Spinal cord (tissue), 10 donors: ENCODE measurements at places on chromosomes 7 and 10. TPM values are rescaled to one million over a fixed set of nuclear protein-coding genes. Genes with fewer than 3 reads are reported as not detected.

GPR15LG gene
- not detected for total RNA-seq

MOGAT3 gene
- not detected for total RNA-seq

PON3 gene
- total RNA-seq: 4.0 TPM

MOSPD3 gene
- 8.9 TPM for total RNA-seq

CFAP43 gene
- 15.0 TPM for total RNA-seq

LDB3 gene
- 1.7 TPM for total RNA-seq

TEX47 gene
- total RNA-seq: not detected

OTUD1 gene
- 7.5 TPM for total RNA-seq

NKX1-2 gene
- 0.79 TPM for total RNA-seq

PTER gene
- total RNA-seq: 4.4 TPM

ANKRD22 gene
- total RNA-seq: 0.59 TPM

- H3K4me1 ChIP-seq: peaks cover 25% of the 10 kb centered on the region
- DNase-seq: no peak
- H3K36me3 ChIP-seq: no peaks in the 10 kb centered on the region
- no peaks in the 10 kb centered on the region for H3K27me3 ChIP-seq
- no peak overlapping the region for H3K4me3 ChIP-seq
- H3K27ac ChIP-seq: no peak overlapping the region
These were observed 164.6 kb upstream of the ZMIZ1 start for GRCh38 chr10:78904196-78904595.

- no peak overlapping the region for H3K27ac ChIP-seq
- no peaks in the 10 kb centered on the region for H3K36me3 ChIP-seq
- peaks cover 3% of the 10 kb centered on the region for H3K4me1 ChIP-seq
- no peak overlapping the region for H3K4me3 ChIP-seq
These were observed 134.7 kb downstream of the ARL5B start for GRCh38 chr10:18793951-18794350.

- H3K27ac ChIP-seq: no peak overlapping the region
- no peak overlapping the region for H3K4me3 ChIP-seq
- H3K4me1 ChIP-seq: no peaks in the 10 kb centered on the region
- DNase-seq: no peak
These were observed 287.5 kb upstream of the NPVF start for GRCh38 chr7:25515633-25516275.

- no peaks in the 10 kb centered on the region for H3K36me3 ChIP-seq
- no peak for DNase-seq
- H3K27me3 ChIP-seq: no peaks in the 10 kb centered on the region
- no peak overlapping the region for H3K27ac ChIP-seq
- H3K4me1 ChIP-seq: peaks cover 4% of the 10 kb centered on the region
These were observed 395.9 kb downstream of the GRM8 start for GRCh38 chr7:126856691-126857291.

DNA sequence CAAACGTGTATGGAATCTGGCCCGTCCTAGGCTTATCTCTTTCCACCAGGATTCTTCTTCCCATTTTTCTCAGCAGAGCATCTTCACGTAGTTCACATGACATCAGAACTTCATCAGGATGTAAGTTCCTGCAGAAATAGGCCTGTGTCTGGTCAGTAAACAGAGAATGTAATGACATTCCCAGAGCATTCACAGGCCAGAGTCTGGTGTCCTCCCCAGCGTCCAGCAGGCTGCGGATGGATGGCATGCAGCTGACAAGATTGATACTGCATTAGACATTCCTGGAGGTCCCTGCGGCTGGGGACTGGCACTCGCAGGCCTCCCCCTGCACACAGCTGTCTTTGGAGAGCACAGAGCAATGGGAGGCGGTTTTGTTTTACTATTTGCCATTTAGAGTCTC, 28.7 kb downstream of the MGMT start:
- no peak for DNase-seq
- peaks cover 4% of the 10 kb centered on the region for H3K4me1 ChIP-seq
- no peaks in the 10 kb centered on the region for H3K36me3 ChIP-seq
- H3K27ac ChIP-seq: no peak overlapping the region
- no peak overlapping the region for H3K4me3 ChIP-seq

DNA sequence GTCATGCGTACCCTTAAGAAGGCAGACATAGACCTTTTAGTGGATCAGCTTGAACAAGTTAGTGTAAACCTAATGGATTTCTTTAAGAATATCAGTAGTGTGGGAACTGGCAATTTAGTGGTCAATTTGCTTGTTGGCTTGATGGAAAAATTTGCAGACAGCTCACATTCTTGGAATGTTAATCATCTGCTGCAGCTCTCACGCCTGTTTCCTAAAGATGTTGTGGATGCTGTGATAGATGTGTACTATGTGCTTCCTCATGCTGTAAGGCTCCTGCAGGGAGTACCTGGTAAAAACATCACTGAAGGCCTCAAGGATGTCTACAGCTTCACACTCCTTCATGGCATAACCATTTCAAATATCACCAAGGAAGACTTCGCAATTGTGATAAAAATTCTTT, 103.4 kb downstream of the ABCA13 start:
- no peak for DNase-seq
- no peaks in the 10 kb centered on the region for H3K4me1 ChIP-seq
- H3K36me3 ChIP-seq: no peaks in the 10 kb centered on the region

GRCh38 chr10:97058521-97058920, 127.2 kb downstream of the SLIT1 start:
- H3K27me3 ChIP-seq: no peaks in the 10 kb centered on the region
- H3K4me1 ChIP-seq: peaks cover 37% of the 10 kb centered on the region
- no peak overlapping the region for H3K27ac ChIP-seq
- no peak overlapping the region for H3K4me3 ChIP-seq

- DNase-seq: no peak
- no peak overlapping the region for H3K4me3 ChIP-seq
- H3K4me1 ChIP-seq: peaks cover 24% of the 10 kb centered on the region
- H3K27me3 ChIP-seq: peaks cover 79% of the 10 kb centered on the region
- H3K27ac ChIP-seq: no peak overlapping the region
These were observed 7.3 kb downstream of the PITX3 start for GRCh38 chr10:102233997-102234396.

DNA sequence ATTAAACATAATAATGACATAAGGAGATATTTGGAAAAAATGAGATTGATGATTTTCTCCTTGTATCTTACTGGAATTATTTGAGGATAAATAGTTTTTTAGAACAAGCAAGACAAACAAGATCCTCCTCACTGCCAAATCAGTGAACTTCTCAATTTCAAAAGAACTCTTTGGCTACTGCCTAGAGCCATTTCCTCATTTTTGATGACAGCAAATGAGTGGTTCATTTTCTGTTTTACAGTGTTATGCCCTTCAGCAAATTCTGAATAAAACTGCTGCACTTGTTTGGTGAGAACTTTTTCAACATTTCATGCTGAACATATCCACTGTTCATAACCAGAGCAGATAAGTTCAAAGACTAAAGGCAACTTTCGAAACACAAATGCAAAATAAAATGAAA, 42.5 kb upstream of the AHR start:
- H3K27me3 ChIP-seq: no peaks in the 10 kb centered on the region
- no peak for DNase-seq
- H3K27ac ChIP-seq: no peak overlapping the region
- no peak overlapping the region for H3K4me3 ChIP-seq

DNA sequence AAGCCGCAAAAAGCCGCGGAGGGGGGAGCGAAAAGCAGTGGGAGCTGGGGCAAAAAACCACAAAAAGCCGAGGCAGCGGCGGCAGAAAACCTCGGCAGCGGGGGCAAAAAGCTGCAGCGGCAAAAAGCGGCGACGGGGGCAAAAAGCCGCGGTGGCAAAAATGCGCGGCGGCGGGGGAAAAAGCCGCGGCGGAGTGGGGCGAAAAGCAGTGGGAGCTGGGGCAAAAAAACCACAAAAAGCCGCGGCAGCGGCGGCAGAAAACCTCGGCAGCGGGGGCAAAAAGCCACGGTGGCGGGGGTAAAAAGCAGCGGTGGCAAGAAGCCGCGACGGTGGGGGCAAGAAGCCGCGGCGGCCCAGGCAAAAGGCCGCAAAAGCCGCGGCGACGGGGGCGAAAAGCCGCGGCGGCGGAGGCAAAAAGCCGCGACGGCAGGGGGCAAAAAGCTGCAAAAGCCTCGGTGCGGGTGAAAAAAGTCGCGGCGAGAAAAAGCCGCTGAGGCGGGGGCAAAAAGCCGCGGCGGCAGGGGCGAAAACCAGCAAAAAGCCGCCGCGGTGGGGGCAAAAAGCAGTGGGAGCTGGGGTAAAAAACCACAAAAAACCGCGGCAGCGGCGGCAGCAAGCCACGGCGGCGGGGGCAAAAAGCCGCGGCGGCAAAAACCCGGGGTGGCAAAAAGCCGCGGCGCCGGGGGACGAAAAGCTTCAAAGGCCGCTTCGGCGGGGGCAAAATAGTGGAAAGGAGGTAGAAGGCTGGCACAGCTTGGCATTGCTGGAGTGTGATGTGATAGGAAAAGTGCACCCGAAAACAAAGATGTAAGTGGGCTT, 135.9 kb downstream of the ZNF92 start:
- peaks cover 9% of the 10 kb centered on the region for H3K27me3 ChIP-seq
- DNase-seq: peak; percentile 26
- H3K4me3 ChIP-seq: peak overlapping the region; percentile 44
- H3K27ac ChIP-seq: no peak overlapping the region

DNA sequence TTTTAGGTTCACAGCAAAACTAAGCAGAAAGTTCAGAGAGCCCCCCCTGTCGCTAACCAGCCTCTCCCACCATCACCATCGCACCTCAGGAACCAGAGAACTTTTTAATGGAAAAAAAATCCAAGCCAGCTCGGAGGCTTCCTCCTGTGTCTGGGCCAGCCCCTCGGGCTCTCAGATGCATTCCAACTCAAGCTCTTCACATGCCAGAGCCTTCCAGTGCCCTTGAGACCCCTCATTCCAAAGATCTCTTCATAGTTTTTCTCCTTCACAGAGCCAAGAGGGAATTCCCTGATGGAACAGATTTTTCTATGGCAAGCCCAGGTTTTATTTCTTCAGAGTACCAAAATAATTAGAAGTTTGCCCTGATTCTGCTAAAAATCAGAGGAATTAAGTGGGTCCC, 153.4 kb upstream of the LANCL2 start:
- H3K27me3 ChIP-seq: no peaks in the 10 kb centered on the region
- H3K27ac ChIP-seq: no peak overlapping the region
- no peaks in the 10 kb centered on the region for H3K36me3 ChIP-seq
- peaks cover 21% of the 10 kb centered on the region for H3K4me1 ChIP-seq
- H3K4me3 ChIP-seq: no peak overlapping the region

- H3K4me1 ChIP-seq: peaks cover 23% of the 10 kb centered on the region
- no peaks in the 10 kb centered on the region for H3K27me3 ChIP-seq
- DNase-seq: no peak
- H3K36me3 ChIP-seq: no peaks in the 10 kb centered on the region
- H3K27ac ChIP-seq: peak overlapping the region; percentile 57
These were observed 607 bp upstream of the GRB10 start for GRCh38 chr7:50783303-50783702.

- H3K27ac ChIP-seq: no peak overlapping the region
- peaks cover 1% of the 10 kb centered on the region for H3K36me3 ChIP-seq
- H3K4me3 ChIP-seq: peak overlapping the region; percentile 40
- no peak for DNase-seq
- H3K4me1 ChIP-seq: peaks cover 62% of the 10 kb centered on the region
These were observed 1.3 kb downstream of the SHH start for GRCh38 chr7:155810770-155811559.

GRCh38 chr7:157755741-157756140, 418.9 kb downstream of the DNAJB6 start:
- H3K4me1 ChIP-seq: peaks cover 12% of the 10 kb centered on the region
- no peak overlapping the region for H3K4me3 ChIP-seq
- H3K36me3 ChIP-seq: peaks cover 7% of the 10 kb centered on the region
- no peaks in the 10 kb centered on the region for H3K27me3 ChIP-seq
- H3K27ac ChIP-seq: no peak overlapping the region

DNA sequence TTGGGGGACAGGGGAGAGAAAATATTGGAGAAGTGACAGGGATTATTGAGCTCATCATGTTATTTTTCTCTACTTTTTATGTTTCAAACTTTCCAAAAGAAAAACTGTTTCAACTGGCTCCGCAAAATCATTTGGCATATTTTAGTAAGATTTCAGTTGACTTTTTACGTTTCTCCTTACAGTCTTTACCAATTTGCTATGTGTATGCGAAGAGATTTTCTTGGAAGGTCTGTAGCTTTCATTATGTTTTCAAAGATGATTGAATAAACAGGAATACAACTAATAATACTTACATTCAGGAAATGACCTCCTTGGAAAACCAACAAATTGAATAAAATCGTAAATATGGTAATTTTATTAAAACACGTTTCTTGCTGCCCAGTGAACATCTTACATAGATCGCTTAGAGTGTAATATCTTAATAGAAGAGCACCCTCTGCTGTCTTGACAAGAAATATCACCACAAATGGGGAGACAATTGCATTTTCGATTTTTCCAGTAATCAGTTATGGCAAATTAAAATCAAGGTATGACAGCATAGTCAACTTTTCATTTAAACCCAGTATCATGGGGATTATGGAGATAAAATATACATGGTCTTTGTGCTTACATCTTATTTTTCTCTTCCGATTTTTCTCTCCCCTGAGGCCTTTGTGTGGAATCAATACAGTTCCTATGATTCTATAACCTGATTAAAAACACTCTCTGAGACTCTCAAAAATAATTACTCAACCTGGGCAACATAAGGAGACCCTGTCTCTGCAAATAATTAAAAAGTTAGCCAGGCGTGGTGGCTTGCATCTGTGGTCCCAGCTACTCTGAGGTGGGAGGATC, 43.1 kb downstream of the MBL2 start:
- DNase-seq: peak; percentile 13
- no peaks in the 10 kb centered on the region for H3K36me3 ChIP-seq
- H3K27ac ChIP-seq: no peak overlapping the region
- no peaks in the 10 kb centered on the region for H3K27me3 ChIP-seq
- H3K4me1 ChIP-seq: no peaks in the 10 kb centered on the region
- H3K4me3 ChIP-seq: no peak overlapping the region

- H3K4me1 ChIP-seq: peaks cover 11% of the 10 kb centered on the region
- no peaks in the 10 kb centered on the region for H3K36me3 ChIP-seq
- peak overlapping the region; percentile 42 for H3K27ac ChIP-seq
- peak; percentile 70 for DNase-seq
These were observed 303.7 kb downstream of the WDR11 start for GRCh38 chr10:121154846-121155245.

- DNase-seq: no peak
- H3K27me3 ChIP-seq: no peaks in the 10 kb centered on the region
- H3K36me3 ChIP-seq: no peaks in the 10 kb centered on the region
- no peaks in the 10 kb centered on the region for H3K4me1 ChIP-seq
- no peak overlapping the region for H3K4me3 ChIP-seq
These were observed 9.4 kb downstream of the PIP4K2A start for GRCh38 chr10:22704942-22705341.

DNA sequence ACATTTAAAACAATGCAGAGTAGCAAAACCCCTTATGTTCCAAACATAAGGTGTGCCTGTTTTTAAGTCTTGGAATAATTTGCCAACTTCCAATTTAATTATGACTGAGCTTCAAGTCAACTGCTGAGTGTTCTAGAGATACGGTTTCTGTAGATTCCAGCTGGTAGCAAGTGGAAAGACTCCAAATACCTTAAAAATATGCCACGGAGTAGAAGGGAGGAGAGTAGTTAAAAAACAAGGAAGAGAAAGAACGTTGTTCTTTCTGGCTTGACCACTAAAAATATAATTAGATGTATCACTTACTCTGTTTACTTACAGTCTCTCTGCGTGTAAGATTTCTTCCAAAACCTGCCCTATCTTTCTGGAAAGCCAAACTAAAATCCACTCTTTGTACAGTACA, 24.5 kb upstream of the ABLIM1 start:
- peak overlapping the region; percentile 79 for H3K27ac ChIP-seq
- peaks cover 21% of the 10 kb centered on the region for H3K4me1 ChIP-seq
- DNase-seq: no peak
- no peaks in the 10 kb centered on the region for H3K36me3 ChIP-seq
- no peaks in the 10 kb centered on the region for H3K27me3 ChIP-seq
